ENCODE measurements at places on chromosomes 16 and 17.

GRCh38 chr17:44928950-44929720, 13.8 kb upstream of the GFAP start:
- no peak for DNase-seq

DNA sequence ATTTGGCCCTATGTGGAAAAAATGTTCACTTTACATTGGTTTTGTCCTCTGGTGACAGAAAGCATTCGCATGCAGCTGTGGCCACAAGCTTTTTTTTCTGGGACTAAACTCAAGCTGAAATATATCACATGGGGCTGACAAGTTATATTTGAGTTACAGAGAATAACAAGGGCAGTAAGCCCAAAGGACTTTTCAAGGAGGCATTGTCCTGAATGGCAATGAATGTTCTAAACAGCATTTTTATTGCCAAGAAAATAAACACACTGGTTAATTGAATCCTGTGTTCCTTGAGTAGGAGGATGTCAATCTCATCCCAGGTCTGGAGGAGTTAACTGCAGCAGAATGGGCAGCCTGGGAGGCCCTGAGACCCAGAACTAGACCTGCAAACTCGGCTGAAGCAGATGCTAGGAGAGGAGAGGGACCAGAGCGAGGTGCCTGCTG, 114.5 kb downstream of the COPRS start:
- DNase-seq, result no peak

- no peak for DNase-seq
Measured at GRCh38 chr17:57927048-57927723, 28.0 kb downstream of the CUEDC1 start.

GRCh38 chr16:69150146-69150865, 17.9 kb downstream of the UTP4 start:
- peak; percentile 15 for DNase-seq

DNA sequence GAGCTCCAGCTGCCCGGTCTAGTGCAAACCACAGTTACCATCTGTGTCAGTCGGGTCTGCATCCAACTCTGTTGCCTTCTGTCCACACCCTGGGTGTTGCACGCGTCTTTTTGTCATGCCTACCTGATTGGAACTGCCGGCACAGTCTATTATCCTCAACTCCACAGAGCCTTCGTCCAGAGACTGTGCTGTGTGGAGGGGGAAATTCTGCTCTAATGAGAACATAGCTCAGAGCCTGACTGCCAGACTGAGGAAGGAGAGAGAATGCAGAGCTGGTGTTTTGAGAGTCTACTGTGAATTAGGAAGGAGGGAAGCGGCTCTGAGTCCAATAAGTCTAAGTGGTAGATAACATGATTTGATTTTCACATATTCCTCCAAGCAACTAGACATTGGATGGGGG, 68.3 kb upstream of the GPR139 start:
- DNase-seq, result no peak

GRCh38 chr16:1343428-1344242, 8.0 kb downstream of the TSR3 start:
- no peak for DNase-seq

- DNase-seq, result no peak
Measured at GRCh38 chr17:63859257-63859656, 14.2 kb downstream of the CSH2 start.

DNA sequence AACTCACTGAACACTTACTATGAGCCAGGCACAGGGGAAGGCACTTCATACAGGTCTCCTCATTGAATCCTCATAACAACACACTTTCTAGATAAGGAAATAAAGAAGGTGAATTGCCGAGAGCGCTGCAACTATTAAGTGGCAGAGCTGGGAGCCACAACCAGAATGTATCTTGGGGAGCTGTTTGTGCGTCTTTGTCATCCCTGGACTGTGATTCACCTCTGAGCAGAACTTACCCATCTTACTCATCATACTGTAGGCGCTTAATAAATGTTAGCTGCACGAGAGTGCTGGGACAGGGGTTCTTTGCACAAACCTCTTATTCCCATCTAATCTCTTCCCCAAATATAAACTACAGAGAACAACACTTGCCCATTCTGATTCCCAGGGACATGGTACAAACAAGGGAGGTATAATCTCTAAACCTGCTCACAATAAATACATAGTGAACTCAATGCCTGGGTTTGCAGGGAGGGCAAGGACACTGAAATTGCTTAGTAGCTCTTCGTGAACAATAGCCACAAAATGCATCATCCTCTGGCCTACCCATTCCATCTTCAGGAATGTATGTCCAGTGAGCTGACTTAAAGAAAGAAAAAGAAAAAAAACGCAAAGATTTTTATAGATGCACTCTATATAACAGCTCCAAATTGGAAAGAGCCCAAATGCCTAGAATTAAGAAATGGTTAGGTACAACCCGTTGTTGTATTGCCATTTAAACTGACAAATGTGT, 43.0 kb downstream of the MYO18A start:
- no peak for DNase-seq

DNA sequence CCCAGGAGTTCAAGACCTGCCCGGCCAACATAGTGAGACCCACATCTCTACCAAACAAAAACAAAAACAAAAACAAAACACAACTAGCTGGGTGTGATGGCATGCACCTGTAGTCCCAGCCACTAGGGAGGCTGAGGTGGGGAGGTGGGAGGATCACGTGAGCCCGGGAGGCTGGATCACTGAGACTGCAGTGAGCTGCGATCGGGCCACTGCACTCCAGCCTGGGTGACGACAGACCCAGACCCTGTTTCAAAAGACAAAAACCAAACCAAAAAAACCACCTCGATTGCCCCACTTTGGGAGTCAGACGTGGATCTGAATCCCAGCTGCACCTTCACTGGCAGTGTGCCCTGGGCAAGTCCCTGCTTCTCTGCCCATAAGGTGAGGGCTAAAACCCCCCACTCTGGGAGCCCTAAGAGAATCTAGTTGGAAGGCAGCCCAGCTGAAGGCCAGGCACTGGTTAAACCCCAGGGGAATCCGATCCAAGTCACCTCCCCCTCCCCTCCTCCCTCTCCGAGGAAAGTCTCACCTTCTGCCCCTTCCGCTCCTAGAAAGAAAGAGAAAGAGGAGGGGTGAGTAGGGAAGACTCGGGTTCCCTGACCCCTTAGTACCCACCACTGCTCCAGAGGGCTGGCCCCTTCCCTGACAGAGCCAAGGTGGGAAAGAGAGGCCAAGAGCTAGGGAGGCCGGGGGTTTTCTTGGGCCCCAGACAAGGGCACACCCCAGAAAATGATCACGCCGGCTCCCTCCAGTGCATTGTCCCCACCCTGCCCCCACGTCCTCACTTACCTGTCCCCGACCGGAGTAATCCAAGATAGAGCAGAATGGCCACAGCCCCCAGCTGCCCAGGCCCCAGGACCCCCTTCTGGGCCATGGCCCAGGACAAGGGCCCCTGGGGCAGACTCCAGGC, 647 bp downstream of the PRSS8 start:
- no peak for DNase-seq

GRCh38 chr17:76688165-76688622, 22.6 kb downstream of the MXRA7 start:
- no peak for DNase-seq

- DNase-seq, result no peak
Measured at GRCh38 chr17:38533866-38534497, 71.8 kb downstream of the SRCIN1 start.

GRCh38 chr17:48239603-48239995, 132.0 kb downstream of the SNX11 start:
- DNase-seq, result no peak

DNA sequence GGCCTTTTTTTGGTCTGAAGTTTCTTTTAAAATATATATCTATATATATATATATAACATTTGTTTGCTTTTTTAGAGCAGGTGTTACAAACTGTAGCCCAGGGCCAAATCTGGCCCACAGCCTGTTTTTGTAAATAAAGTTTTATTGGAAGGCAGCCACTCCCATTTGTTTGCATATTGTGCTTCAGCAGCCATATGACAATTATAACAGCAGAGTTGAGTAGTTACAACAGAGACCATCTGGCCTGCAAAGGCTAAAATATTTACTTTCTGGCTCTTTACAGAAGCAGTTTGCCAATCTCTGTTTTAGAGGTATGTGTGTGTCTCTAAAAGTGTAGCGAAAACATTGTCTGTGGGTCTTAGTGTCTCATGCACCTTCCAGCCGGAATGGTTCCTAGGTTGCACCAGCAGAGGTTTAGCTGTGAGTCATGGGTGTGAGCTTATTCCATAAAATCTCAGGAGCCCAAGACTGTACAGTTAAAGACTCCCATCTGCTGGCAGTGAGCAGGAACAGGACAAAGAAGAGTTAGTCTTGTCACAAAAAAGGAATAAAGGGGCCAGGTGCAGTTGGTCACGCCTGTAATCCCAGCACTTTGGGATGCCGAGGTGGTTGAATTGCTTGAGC, 23.8 kb downstream of the LCMT1 start:
- no peak for DNase-seq

Measured in effector memory CD4-positive, alpha-beta T cell (primary cell).